ENCODE measurements at places on chromosomes 1 and 21. TPM values are rescaled to one million over a fixed set of nuclear protein-coding genes. Genes with fewer than 3 reads are reported as not detected.

- DNase-seq: no peak
These were observed 13.2 kb upstream of the UMODL1 start for GRCh38 chr21:42057851-42058437.

DNA sequence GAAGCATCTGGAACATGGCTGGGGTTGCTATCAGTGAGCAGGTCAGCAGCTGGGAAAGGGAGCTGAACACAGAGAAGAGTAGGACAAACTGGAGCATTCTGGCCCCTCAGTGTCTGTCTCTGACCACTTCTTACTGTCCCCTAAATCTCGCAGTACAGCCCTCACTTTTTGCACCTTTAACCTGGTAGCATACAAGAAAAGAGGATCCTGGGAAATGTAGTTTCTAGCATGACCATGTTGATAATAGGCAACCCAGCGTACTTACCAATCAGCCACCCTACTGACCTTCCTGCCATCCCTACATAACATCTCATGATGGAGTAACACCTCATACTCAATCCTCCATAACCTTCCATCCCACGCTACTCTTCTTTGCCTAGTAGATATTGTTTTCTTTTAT is 99.1 kb upstream of the RAVER2 start:
- DNase-seq: no peak

DNA sequence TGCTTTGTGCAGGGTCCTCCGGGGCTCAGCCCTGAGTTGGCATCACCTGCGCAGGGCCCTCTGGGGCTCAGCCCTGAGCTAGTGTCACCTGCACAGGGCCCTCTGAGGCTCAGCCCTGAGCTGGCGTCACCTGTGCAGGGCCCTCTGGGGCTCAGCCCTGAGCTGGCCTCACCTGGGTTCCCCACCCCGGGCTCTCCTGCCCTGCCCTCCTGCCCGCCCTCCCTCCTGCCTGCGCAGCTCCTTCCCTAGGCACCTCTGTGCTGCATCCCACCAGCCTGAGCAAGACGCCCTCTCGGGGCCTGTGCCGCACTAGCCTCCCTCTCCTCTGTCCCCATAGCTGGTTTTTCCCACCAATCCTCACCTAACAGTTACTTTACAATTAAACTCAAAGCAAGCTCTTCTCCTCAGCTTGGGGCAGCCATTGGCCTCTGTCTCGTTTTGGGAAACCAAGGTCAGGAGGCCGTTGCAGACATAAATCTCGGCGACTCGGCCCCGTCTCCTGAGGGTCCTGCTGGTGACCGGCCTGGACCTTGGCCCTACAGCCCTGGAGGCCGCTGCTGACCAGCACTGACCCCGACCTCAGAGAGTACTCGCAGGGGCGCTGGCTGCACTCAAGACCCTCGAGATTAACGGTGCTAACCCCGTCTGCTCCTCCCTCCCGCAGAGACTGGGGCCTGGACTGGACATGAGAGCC is 22.7 kb downstream of the COL6A1 start:
- DNase-seq: no peak

DNA sequence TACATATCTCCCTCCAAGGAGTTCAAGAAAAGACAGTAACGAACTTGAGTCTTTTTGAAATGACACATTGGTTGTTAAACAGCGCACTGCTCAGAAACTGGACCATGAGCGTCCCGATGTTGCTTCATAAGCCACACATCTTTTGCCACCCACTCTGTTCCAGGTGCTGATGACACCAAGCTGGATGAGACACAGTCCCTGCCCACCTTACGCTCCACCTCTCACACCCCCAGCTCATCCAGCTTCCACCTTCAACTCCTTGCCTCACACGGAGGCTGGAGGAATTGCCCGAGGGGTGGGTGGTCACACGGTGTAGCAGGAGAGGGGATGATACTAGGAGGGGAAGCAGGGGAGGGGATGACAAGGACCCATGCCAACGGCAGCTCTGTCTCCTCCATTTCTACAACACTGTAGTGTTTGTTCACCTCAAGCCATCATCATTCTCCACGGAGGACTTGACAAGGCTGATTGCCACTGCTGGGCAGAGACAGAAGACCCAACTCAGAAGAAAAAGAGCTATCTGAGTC is 148.5 kb upstream of the TNR start:
- DNase-seq: no peak

DNA sequence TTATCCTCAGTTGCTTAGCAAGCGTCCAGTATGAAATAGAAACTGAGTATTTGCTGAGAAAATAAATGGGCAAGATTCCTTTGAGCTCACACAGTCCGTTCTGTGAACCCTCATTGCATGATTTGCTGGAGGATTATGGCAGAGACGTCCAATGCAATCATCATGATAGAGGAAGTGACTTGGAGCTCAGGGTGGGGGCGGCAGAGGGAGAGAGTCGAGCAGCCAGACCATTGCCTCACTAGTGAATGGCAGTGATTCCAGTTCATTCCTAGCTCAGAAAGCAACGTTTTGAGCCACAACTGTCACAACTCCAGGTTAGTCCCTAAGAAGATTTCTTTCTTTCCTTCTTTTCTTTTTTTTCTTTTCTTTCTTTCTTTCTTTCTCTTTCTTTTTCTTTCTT is 27.5 kb upstream of the COL9A2 start:
- no peak for DNase-seq

DNA sequence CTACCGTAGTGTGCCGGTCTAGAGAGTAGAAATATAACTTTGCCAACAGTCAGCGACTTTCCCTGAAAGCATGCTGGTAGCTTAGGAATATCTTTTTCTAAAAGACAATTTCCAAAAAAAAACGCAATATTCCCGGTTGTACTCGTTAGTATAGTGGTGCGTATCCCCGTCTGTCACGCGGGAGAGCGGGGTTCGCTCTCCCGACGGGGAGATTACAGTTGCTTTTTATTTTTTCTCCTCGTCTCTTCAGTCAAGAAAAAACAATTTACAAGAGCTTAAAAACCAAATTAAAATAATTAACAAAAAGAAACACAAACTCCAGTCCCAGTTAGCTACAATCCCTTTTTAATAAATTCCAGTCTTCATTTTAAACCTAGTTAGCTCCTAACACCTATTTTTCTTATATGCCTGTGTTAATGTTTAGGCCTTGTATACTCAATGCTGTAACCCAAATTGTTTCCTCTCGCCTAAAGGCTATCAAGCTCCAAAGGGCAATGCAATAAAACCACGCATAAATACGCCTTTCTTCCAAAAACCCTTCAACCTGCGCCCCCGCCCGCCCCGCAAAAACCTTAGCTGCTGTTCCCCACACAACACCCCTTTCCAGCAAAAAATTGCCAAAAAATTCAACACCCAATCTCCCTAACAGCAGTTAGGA is 7.8 kb downstream of the HSPA6 start:
- DNase-seq: no peak

- peak; percentile 40 for DNase-seq
These were observed 35.5 kb upstream of the PRDM2 start for GRCh38 chr1:13664451-13664850.

- DNase-seq: peak; percentile 97
These were observed 92.5 kb upstream of the RUNX3 start for GRCh38 chr1:25022361-25023189.

GRCh38 chr1:25392841-25393240 is 27.8 kb downstream of the RHCE start:
- no peak for DNase-seq

RAB42 gene
- 0.72 TPM for total RNA-seq

MRAP gene
- not detected for total RNA-seq

CD164L2 gene
- not detected for total RNA-seq

DPT gene
- 0.10 TPM for total RNA-seq

SH3BGR gene
- 1.2 TPM for total RNA-seq

Data from GM12878 (cell line).